Endothelial cell (in vitro differentiated cells): ENCODE measurements at places on chromosomes 16 and 17. TPM values are rescaled to one million over a fixed set of nuclear protein-coding genes. Genes with fewer than 3 reads are reported as not detected.

Gene CLDN6
- total RNA-seq = 33.0 TPM

Gene MFSD6L
- total RNA-seq = not detected

Gene GRIN2C
- 0.74 TPM for total RNA-seq

Gene GAA
- 93.0 TPM for total RNA-seq

DNA sequence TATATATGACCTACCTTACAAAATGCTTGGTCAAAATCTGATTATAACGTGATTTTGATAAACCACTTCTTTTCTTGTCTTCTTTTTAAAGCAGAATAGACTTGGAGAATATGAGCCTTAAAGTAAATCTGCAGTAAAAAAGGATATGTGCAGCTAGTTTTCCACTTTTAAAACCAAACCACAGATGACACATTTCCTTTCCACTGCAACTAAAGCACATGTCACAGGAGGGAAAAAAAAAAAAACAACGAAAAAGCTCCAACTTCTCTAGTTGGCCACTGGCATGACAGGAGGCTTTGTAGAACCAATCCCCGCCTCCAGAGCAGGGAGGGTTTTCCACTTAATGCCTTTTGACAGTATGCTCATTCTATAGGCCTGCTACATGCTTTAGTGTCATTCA, at the start of gene EVI2A:
EVI2A (minus strand) TSS at position 142 of the 400 bp plus-strand sequence. CDS start 2,609 bp downstream, outside the sequence.
- no peak for DNase-seq

Gene FSCN2
- total RNA-seq = 1.5 TPM
